ENCODE measurements at places on chromosomes 12 and 14.

DNA sequence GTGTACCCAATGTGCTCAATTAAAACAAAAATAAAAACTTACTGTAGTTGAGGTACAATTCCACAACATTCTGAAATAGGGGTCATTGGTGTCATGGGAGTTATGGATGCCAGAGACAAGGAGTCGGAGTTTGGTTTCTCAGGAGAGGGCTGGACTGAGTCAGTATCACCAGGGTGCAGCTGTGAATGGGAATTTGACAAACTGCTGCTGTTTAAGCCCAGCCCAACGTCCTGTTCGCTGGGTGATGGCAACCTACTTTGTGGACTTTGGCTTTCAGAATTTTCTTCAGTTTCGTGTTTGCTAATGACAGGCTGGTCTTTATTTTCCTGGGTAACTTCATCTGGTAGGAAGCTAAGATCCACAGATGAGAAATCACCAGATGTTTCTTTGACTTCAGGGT is 3.9 kb downstream of the TBPL2 start:
- no peak for DNase-seq

DNA sequence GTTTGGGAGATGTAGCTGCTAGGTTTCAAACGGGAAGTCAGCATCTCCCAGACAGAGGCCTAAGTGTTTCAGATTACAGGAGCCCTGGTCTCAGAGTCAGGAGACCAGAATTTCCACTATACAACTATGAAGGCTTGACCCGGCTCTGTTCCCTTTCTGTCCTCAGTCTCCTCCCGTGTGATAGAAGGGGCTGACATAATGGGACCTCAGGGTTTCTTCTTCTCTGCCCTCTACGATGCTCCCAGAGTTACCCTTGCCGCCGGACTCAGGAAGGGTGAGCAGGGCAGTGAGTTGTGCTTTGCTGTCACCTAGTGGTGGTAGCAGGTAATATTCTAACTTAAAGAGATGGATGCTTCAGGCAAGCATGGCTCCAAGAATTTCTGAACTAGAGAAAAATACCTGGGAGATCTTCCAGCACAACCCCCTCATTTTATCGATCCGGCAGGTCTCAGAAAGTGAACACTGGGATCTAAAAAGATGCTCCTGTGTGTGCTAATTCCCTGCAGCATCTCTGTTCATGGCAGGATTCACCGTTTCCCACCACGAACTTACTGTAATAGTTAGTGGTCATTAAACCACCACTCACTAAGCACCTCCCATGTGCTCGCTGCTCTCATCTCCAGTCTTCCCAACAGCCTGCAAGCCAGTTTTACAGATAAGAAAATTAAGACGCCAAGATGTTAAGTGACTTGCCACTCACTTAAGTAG is 84.4 kb downstream of the VWF start:
- DNase-seq: peak; percentile 5

DNA sequence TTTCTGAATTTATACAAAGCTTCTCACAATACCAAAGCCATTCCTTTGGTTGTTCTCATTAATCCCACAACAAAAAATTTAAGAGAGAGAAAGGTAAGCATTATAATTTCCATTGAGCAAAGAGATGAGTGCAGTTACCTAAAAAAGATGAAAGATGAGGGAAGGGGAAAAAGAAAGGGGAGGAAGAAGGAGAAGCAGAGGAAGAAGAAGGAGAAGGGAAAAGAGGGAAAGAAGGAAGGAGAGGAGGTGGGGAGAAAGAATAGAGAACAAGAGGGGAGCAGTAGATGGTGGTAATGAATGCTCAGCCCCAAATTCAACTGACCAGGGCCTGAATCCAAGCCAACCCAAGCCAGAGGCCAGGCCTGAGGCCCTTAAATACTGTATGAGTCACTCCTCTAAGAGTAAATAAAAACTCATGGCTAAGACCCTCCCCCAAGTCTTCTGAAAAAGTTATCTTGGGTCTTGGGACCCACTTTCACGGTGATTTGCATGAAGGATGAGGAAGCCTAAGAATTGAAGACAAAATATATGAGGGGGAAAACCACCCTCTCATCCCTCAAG is 144.6 kb downstream of the ITPR2 start:
- no peak for DNase-seq

- no peak for DNase-seq
Measured at GRCh38 chr12:4956054-4956453, 46.3 kb downstream of the KCNA1 start.

- no peak for DNase-seq
Measured at GRCh38 chr14:65142429-65142828, 40.1 kb upstream of the MAX start.

DNA sequence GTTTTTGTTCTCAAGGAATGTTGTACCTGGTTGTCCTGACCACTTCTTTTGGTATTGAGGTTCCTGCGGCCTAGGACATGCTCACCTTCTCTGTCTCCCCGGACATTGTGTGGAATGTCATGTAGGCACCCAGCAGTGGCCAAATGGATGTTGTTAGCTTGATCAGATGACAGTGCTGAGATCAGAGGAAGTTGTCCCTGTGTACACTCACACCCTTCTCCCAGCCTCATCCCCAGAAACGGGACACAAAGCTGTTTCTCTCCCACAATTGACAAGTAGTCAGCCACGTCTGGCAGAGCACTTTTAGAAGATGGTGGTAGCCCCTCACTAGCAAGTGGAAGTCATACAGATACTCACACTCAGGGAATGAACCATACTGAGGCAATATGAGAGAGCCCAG is 3.0 kb downstream of the PLEKHH1 start:
- DNase-seq: no peak

DNA sequence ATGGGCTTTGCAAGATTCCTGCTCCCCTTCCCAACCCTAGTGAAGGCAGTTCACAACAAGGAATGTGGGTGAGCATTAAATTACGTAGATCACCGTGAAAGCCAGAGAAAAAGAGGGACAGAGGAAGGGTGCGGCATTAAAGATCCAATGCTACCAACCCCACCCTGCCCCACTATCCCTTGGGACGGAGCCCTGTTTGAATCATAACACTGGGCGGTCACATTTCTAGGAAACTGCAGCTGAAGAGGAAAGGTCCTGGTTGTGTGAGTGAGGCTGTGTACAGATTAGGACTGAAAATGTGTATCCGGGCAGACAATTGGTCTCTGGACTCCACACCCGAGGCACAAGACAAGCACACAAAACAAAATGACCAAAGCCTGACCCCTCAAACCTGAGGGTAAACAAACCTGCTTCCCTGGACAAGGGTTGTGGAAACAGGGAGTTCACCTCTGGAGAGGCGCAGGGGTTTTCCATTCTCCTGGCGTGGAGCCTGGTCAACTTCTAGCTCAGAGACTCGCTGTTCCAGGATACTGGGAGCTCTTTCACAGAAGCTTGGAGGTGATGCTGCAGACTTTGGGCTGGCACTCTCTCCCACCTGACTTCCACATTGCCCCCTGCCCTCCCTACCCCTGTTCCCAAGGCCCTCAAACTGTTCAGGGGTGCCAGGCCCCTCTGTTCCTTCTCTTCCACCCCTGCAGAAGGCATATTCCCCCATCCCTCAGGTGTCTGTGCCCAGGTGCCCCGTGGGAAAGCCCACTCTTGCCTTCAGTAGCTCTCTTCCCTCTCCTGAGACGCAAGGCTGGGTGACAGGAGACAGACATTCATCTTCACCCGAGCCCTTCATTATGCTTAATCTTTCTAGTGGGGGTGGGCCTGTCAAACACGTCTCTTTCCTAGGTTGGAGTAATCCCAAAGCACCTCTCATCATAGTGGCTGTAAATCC is 16.5 kb downstream of the NINJ2 start:
- no peak for DNase-seq

DNA sequence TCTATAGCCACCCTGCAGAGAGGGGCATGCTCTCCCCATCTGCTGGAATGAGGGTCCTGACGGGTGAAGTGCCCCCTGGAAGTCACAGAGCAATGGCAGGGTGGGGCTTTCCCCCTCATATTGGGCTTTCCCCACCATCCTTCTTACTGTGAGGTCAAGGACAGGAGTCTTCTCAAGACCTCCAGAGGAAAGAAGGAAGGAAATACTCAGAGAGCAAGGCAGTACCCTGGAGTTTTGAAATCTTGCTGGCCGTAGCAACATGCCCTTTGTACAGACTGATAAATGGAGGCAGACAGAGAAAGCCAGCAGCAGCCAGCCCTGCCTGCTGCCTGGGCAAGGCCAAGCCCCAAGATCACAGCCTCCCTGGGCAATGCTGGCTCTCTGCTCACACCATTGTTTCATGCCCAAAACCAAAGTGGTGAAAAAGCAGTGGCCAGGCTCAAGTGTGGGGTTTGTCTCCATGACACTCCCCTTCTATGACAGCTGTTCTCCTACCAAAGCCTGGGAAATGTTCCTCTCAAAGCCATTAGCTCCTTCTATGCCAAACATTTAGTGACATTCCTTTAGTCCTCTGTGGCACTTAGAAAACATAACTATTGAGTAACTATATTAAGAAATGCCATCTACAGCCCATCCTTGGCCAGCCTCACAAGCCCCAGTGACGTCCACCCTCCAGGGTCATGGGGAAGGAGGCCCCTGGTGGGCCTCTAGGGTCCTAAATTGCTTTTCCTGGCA is 13.2 kb upstream of the ITPK1 start:
- no peak for DNase-seq

DNA sequence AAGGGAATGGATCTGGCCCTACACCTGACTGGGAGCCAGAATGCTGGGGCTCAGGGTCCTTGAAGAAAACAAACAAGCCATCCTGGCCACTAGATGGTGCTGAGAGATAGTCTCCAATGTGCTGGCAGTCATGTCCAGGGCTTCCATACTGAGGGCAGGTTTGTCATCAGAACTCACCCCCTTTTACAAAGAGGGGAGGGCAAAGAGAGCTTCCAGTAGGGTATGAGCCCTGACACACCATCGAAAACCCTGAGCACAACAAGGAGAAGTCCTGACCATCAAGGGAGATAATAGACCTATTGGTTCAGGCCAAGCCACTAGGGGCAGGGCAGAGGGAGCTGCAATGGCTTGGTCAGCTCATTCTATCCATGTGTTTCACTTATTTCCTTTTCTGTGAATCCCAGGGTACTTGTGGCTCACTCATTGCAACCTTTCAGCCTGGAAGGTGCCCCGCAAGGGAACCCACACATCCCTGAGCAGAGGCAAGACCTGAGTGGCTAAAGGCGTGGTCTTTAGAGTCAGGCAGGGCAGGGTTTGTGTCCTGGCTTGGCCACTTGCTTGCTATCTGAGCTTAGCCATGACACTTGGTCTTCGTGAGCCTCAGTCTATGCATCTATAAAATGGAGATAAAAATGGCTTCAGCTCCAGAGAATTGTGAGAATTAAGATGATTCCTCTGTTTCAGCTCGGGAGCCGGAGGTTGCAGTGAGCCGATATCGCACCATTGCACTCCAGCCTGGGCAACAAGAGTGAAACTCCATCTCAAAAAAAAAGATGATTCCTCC is 6.2 kb upstream of the PLEKHH1 start:
- DNase-seq: no peak

DNA sequence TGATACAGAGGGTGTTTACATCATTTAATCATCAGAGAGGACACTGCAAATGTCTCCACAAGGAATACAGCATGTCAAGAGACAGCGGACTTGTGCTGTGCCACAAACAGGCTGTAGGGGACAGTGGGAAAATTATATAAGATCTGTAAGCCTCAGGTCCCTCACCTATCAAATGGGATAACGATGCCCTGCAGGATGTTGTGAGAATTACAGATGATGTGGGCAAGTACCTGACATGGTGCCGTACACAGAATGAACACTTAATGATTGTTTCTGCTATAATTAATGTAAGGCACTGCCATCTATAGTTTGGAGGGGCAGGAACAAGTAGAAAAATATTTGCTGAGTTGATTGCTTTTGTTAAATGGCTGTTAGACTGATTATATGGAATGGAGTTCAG is 81.9 kb upstream of the GTF2A1 start:
- DNase-seq: no peak

DNA sequence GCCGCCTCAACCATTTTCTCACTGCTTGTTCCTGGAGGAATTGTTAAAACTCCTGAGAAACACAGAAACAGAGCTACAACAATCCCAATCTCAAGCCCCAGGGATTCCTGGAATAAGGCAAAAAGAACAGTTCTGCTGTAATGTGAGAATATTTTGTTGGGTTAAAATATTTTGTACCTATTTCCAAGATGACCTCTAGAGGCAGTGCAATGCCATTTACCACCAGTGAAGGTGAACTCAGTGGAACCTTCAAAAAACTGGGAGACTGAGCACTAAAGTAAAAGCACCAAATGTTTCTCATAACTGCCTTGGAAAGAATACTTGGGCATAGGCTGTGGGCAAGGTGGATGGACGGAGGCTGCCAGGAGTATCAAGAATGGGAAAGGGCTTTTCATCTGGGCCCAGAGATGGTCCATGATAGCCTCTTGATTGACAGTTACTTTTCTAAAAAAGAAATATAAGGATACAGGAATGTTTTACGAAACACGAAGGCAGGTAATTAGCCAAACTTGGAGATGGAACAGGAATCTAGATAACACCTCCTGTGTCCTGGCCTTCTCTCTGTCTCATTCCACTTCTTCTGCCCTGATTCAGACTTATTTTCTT is 334.0 kb upstream of the FLRT2 start:
- DNase-seq: no peak

- no peak for DNase-seq
Measured at GRCh38 chr12:95942101-95942523, 302 bp downstream of the CCDC38 start.

DNA sequence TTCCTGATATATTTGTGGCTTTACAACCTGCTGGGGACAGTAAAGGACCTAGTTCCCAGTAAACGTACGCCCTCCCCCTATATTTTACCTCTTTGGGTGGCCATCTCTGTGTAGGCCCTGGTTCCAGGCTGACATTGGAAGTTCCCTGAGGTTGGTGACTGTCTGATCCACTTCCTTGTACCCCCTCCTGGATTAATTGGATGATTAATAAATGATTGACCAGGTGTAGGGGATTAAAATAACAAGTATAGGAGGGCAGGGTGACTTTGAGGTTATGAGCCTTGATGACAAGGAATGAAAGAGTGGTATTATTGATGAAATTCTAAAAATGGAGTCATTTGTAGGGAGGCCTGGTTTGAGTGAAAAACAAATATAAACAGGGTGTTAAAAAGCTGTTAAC is 9.6 kb downstream of the SUSD6 start:
- no peak for DNase-seq

DNA sequence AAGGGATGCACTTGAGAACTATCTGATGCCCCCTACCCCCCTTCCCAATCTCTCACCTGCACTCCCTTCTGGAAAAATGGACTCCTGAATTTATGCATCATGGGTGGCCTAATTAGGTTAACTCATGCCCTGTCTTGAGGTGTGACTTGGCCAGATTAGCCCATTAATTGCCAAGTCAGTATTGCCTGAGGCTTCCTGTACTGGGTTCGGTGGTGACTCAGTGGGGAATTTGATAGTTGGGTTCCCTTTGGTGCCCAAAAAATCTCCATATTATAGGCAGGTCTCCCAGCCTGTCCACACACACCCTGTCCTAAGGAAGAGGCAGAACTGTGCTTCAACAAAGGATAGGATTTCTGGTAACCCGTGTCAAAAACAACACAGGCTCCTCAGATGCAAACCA is 146.1 kb downstream of the CHST11 start:
- no peak for DNase-seq

GRCh38 chr14:33553706-33554278 is 397.1 kb downstream of the EGLN3 start:
- no peak for DNase-seq

DNA sequence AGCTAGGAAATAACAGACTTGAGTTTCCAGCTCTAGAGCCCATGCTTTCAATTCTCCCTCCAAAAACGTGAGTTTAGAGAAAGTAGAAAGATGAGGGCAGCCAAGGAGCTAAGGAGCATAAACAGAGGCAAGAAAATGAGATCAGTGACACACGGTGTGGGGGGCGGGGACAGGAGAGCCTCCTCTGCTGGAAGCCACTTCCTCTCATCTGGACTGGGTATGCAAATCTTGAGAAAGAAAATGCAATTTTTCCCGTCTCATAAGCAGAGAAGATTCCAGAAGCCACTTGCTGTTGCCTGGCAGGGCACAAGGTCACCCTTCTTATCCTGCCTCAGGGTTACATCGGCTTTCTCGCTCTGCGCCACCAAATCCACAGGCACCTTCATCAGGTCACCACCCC is 6.0 kb downstream of the OR10P1 start:
- no peak for DNase-seq

Data from stimulated activated CD8-positive, alpha-beta memory T cell treated with anti-CD3 and anti-CD28 coated beads, Interleukin-4, amount 100 ng/mL, for 1 hour (primary cell).